ENCODE measurements at places on chromosomes 7 and 10.

- DNase-seq: no peak
Observed at GRCh38 chr10:93867525-93867924, 26.3 kb upstream of the SLC35G1 start.

DNA sequence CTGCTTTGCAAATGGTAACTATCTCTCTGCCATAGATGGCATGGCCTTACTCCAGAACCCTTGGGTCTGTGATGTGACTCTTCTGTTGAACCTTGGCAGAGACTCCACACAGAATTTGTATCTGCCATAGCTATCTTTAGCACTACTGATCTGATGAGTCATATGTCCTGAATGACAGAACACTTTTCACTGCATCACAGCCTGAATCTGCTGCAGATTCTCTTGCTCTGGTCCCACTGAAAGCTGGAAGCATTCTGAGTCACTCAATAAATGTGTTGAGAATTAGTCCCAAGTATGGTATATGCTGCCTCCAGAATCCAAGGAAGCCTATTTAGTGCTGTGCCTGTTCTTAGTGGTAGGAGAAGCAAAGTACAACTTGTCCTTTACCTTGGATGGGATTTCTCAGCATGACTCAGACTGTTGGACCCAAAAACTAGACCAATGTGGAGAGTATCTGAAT is 39.5 kb upstream of the ANKRD1 start:
- peak; percentile 63 for DNase-seq

DNA sequence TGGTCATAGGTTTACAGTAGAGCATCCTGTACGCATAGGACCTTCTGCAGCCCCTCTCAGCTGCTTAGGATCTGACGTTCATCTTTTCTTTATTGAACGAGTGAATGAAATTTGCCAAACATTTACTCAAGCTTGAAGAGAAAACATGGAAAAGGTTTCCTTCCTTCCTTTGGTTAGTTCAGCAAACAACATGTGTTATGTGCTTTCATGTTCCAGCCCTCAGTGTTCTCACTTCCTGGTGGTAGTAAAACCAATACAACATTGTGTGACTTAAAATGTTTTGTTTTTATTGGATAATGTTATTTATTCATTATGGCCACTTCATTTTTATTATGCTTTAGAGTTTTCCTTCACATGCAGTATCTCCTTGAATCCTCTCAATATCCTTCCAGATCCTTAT is 1.4 kb upstream of the CDCA7L start:
- no peak for DNase-seq

DNA sequence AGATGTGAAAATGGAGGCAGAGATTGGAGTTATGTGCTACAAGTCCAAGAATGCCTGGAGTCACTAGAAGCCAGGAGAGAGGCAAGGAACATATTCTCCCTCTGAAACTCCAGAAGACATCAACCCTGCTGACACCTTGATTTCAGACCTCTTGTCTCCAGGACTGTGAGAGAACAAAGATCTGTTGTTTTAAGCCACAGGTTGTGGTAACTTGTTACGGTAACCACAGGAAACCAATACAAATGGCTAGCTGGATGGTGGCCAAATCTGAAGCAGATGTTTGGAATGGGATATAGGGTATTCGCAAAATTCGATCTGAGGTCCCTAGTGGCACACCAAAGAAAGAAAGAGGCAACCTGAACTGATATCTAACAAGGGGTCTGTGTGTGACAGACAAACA is 129.0 kb downstream of the HERPUD2 start:
- DNase-seq: peak; percentile 11

- no peak for DNase-seq
Observed at GRCh38 chr10:111023060-111023459, 53.8 kb upstream of the ADRA2A start.

- no peak for DNase-seq
Observed at GRCh38 chr7:88315522-88315921, 8.8 kb upstream of the STEAP4 start.

GRCh38 chr7:51351661-51352060 is 35.1 kb upstream of the COBL start:
- DNase-seq: no peak

GRCh38 chr10:87177-88080 is 38.3 kb upstream of the TUBB8 start:
- no peak for DNase-seq
